ENCODE measurements at places on chromosomes 3 and 15.
A peak's percentile ranks its signal among the peaks of the same experiment; 100 is the strongest.

DNA sequence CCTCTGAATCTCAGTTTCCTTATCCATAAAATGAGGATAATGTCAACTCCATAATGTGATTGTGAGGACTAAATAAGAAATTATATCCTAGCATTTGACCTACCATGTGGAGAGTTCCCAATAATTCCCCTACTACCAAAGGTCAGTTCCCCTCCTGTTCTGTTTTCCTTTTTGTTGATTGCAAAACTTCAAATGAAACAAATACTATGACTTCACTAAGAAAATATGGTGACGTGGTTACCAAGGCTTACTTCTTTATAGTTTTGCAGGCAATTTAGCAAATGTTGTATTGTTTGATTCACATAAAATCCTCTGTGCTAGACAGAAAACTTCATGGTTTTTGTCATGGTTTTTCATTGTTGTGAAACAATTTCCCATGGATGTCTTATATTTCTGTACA, 153.8 kb upstream of the RORA start:
- H3K4me1 ChIP-seq, result no peaks in the 10 kb centered on the region
- H3K4me3 ChIP-seq, result no peak overlapping the region
- DNase-seq, result no peak
- no peaks in the 10 kb centered on the region for H3K36me3 ChIP-seq
- H3K27me3 ChIP-seq, result peaks cover 54% of the 10 kb centered on the region

DNA sequence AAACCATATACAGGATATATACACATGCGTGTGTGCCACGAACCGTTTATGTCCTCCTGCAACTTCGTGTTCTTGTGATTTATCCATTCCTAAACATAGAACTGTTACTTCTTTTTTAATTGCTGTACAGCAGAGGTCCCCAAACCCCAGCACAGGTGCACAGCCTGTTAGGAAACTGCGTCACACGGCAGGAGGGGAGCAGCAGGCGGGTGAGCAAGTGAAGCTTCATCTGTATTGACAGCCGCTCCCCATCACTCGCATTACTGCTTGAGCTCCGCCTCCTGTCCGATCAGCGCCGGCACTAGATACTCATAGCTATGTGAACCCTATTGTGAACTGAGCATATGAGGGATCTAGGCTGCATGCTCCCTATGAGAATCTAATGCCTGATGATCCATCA, 34.9 kb upstream of the NRROS start:
- peaks cover 11% of the 10 kb centered on the region for H3K4me1 ChIP-seq
- H3K4me3 ChIP-seq, result peak overlapping the region; percentile 63
- H3K27me3 ChIP-seq, result no peaks in the 10 kb centered on the region
- no peaks in the 10 kb centered on the region for H3K36me3 ChIP-seq

- no peaks in the 10 kb centered on the region for H3K36me3 ChIP-seq
- H3K4me1 ChIP-seq, result no peaks in the 10 kb centered on the region
- no peak for DNase-seq
- no peak overlapping the region for H3K4me3 ChIP-seq
Observed at GRCh38 chr3:7669641-7670040, 808.7 kb downstream of the GRM7 start.

DNA sequence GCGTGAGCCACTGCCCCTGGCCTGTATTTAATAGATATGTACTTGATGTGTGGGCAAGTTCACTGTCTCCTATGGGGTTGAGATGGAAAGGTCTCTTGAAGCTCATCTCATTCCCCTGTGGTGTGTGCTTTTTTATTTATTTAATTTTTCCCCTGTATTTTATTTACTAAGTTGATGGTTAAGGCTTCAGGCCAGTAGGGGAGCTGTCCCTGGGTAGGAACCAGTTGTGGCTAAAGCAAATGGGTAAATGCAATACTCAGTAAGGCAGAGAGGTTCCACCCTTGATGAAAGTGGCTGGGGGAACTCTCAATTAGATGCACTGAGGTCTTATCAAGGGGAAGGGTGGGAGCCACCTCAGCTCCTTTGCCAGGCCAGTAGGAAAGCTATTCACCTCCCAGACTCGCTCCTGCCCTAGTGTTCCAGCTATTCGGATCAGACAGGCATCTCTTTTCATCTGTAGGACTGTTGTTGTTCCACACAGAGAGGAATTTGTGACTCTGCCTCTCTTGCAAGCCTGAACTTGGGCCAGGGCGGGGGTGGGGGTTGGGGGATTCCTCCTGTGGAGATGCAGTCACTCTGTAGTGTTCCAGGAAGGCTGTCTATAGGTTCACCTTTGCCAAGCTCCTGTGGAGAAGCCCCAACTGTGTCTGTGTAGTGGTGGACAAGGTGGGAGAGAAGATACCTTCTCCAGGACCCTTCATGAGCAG, 26.1 kb downstream of the PCCB start:
- peaks cover 15% of the 10 kb centered on the region for H3K4me1 ChIP-seq
- H3K27me3 ChIP-seq, result no peaks in the 10 kb centered on the region
- H3K36me3 ChIP-seq, result peaks cover 14% of the 10 kb centered on the region
- no peak overlapping the region for H3K27ac ChIP-seq
- no peak for DNase-seq
- no peak overlapping the region for H3K4me3 ChIP-seq

- no peaks in the 10 kb centered on the region for H3K36me3 ChIP-seq
- no peaks in the 10 kb centered on the region for H3K4me1 ChIP-seq
- no peak overlapping the region for H3K27ac ChIP-seq
- no peak for DNase-seq
- no peaks in the 10 kb centered on the region for H3K27me3 ChIP-seq
Observed at GRCh38 chr15:27238209-27238608, 267.2 kb downstream of the GABRG3 start.

DNA sequence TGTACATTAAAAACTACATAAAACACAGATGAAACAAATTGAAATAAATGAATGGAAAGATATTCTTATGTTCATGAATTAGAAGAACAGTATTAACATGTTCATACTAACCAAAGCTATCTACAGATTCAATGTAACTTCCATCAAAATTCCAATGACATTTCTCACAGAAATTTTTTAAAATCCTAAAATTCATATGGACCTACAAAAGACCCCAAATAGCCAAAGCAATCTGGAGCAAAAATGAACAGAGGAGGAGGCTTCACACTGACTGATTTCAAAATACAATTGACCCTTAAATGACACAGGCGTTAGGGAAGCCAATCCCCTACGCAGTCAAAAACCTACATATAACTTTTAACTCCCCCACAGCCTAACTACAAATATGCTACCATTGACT, 39.4 kb downstream of the KPNA1 start:
- H3K36me3 ChIP-seq, result no peaks in the 10 kb centered on the region
- no peak overlapping the region for H3K4me3 ChIP-seq
- no peaks in the 10 kb centered on the region for H3K27me3 ChIP-seq

DNA sequence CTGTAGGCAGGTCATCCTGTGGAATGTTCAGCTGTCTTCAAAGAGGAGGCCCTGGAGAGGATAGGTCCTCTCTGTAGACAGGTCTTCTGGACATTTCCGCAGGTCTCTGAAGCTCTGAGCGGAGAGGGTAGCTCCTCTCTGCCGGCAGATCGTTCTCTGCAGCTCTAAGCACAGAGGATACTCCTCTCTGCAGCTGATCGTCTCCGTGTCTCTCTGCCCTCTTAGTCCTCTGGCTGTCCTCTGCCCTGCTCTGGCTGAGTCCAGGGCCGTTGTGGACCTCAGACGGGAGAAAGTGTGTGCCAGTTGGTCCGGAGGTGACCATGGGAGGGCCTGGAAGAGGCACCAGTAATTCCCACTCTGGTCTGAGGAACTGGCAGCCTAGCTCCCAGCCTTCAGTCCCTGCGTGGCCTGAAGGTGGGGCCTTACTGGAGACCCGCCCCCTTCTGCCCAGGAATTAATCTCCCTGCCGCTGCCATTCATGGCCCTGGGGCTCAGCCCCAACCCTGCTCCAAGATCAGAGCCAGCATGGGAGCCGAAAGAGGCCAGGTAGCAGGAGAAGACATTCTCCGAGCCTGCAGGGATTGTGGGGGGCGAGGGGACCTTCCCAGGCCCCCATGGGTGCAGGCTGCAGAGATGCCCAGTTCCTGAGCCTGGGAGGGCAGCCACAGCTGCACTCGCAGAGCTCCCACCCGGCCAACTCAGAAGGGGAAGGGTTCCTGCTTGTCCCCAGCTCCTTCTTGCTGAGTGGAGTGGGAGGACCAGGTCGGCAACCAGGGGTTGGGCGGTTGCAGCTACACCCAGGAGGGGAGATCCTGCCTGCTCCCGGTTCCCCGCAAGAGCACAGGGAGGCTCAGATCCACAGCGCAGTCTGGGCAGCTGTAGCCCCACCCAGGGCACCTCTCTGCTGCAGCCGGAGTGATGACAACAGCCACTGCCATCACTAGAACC, 488.7 kb downstream of the RSL24D1 start:
- no peak for DNase-seq
- H3K27me3 ChIP-seq, result no peaks in the 10 kb centered on the region
- no peaks in the 10 kb centered on the region for H3K36me3 ChIP-seq
- no peaks in the 10 kb centered on the region for H3K4me1 ChIP-seq
- no peak overlapping the region for H3K27ac ChIP-seq
- H3K4me3 ChIP-seq, result no peak overlapping the region

DNA sequence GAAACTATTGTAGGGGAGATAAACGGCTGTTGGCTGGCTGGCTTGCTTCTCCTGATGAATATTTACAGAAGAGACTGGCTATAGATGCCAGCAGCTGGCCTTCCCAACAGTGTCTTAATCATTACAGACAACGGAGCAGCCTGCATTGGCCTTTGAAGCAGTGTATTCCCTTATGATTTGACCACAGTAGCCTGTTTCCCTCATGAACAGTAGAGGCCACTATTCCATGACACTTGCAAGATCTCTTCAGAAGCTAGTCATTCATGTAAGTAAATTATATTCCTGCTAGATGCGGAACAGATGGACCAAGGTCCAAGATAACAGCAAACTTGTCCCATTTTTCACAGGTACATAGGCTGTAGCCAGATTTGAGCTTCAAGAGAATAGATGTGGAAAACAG, 47.3 kb downstream of the TMCO5A start:
- no peaks in the 10 kb centered on the region for H3K4me1 ChIP-seq
- no peak for DNase-seq
- no peak overlapping the region for H3K27ac ChIP-seq

- no peak for DNase-seq
- H3K36me3 ChIP-seq, result peaks cover 2% of the 10 kb centered on the region
- H3K4me1 ChIP-seq, result peaks cover 6% of the 10 kb centered on the region
- no peak overlapping the region for H3K27ac ChIP-seq
- H3K4me3 ChIP-seq, result no peak overlapping the region
Observed at GRCh38 chr3:153785901-153786300, 335.3 kb upstream of the ARHGEF26 start.

GRCh38 chr3:112688085-112688769, 47.3 kb upstream of the CCDC80 start:
- no peak overlapping the region for H3K27ac ChIP-seq
- no peak for DNase-seq
- no peaks in the 10 kb centered on the region for H3K36me3 ChIP-seq
- H3K4me1 ChIP-seq, result peaks cover 4% of the 10 kb centered on the region
- peaks cover 21% of the 10 kb centered on the region for H3K27me3 ChIP-seq

- peaks cover 43% of the 10 kb centered on the region for H3K27me3 ChIP-seq
- H3K4me3 ChIP-seq, result no peak overlapping the region
- no peak overlapping the region for H3K27ac ChIP-seq
- no peaks in the 10 kb centered on the region for H3K4me1 ChIP-seq
- no peak for DNase-seq
Observed at GRCh38 chr15:57580866-57581265, 10.8 kb upstream of the MYZAP start.

All from T-helper 17 cell (primary cell).